ENCODE measurements at places on chromosomes 5 and 9. TPM values are rescaled to one million over a fixed set of nuclear protein-coding genes. Genes with fewer than 3 reads are reported as not detected.
A peak's percentile ranks its signal among the peaks of the same experiment; 100 is the strongest.

GRCh38 chr9:123611226-123611625 lies 255.2 kb downstream of the CRB2 start:
- no peak for DNase-seq

The CCNO gene
- not detected for total RNA-seq

DNA sequence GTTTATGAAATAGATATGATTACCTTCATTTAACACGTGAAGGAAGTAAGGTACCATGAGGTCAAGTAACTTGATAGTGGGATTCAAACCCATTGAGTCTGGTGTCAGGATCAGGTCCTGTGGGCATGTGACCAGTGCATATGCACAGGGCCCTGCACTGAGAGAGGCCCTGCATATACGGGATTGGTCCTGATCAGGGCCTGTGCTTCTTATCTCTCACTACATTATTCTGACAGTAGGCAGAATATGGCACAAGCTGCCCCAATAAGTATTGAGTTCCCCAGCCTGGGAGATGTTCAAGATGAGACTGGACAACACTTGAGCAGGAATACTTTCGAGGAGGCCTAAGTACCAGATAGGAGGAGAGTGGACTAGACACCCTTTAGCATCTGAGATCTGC lies 44.0 kb downstream of the GALNT10 start:
- DNase-seq = no peak

The MROH2B gene
- not detected for total RNA-seq

- DNase-seq = peak; percentile 44
Observed at GRCh38 chr9:129176701-129177442, 1.2 kb downstream of the IER5L start.

The CMYA5 gene
- 0.21 TPM for total RNA-seq

DNA sequence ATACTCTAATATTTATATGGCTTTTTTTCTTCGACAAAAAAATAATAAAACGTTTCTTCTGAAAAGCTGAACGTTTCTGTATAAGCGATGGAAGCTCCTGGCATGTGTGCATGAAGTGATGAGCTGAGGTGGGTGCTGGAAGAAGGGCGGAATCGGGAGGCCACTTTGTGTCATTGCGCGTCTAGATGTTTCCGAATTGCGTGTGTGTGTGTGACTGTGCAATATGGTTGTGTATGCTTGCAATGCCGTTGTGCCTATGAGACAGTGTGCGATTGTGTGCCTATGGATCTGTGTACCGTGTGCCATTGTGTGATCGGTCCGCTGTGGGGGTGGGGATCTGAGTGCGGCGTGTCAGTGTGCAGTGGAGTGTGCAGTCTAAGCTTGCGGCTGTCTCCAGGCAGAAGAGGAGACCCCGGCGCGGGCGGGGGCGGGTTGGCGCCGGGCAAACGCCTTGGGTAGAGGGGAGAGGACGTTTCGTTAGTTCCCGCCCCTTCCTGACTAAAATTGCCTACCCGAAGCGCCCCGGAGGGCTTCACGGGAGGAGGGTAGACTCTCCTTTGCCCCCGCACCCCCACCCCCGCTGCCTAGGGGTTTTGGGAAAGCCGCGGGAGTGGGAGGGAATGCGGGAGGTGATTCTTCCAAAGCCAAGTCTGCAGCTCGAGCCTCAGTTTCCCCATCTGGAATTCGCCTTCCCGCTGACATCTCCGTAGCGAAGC lies 24.2 kb downstream of the PCDHGC5 start:
- peak; percentile 72 for DNase-seq

DNA sequence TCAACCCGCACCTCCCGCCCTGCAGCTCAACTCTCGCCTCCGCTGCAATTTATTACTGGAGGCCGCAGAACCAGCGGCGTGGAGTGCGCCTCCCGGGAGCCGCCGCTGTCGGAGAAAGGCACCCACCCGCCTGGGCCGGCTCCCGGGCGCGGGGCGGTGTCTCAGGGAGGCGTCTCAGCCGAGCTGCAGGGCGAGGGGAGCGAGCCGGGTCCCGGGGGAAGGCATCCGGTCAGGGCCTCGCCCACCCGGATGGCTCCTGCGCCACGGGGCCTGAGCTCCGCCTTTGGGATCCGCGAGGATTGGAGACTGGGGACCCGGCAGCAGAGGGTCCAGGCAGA lies 32.9 kb downstream of the TSPAN17 start:
- DNase-seq = no peak

The HAVCR2 gene
- 15.9 TPM for total RNA-seq

DNA sequence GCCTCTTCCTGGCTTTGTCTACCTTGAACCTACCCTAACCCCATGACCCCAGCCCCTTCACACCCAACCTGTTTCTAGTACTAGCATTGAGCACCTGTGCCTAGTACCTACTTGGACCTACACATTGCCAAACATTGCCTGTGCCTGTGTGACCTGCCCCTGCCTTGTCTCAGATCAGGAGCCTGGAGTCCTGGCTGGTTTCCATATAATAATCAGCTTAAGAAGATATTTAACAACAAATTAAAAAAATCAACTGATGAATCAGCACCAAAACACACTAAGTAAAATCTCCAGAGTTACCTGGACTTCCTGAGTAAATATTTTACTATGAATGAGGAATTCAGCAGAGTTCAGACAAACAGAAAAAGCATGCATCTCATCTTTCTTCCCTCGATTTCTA lies 17.7 kb downstream of the LPAR1 start:
- no peak for DNase-seq

DNA sequence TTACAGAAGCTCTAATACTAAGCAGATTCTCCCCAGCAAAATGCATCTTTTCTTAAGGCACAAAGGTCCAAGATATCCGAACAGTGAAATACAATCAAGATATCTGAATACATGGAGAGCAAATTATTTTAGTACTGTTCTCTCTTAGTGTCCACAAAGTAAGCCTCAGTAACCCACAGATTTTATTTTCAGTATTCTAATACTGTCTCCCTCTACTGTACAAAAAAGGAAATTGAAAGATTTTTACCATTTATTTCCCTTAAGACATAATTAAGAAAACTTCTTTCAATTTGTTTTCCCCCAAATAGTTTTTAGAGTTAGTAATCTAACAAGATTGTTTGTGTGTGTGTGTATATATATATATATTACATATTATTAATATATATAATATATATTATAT lies 24.7 kb upstream of the NOL6 start:
- DNase-seq = no peak

DNA sequence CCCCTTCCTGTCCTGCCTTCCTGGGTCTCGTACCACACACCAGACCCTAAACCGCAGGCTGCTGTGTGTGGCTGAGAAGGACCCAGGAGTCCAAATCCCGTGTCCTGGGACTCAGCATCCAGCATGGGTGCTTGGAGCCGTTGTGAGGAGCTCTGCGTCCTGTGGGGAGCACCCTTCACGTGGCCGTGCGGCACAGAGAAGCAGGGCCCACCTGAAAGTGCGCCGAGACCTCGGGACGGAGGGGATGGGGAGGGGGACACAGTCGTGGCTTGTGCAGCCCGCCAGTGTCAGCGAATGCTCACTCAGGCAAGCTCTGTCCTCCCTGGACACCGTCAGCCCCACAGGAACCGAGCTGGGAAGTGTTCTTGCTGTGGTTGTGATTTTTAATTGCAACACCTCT lies 244.6 kb downstream of the CACNA1B start:
- DNase-seq = no peak

- DNase-seq = no peak
Observed at GRCh38 chr5:180142824-180143610, 66.0 kb downstream of the RASGEF1C start.

GRCh38 chr9:75658301-75658905 lies 232.1 kb upstream of the PCSK5 start:
- no peak for DNase-seq

GRCh38 chr5:132431632-132432031 lies 58.9 kb downstream of the IRF1 start:
- no peak for DNase-seq

All from activated CD4-positive, alpha-beta T cell treated with anti-CD3 and anti-CD28 coated beads for 36 hours (primary cell).